Stimulated activated CD8-positive, alpha-beta memory T cell treated with anti-CD3 and anti-CD28 coated beads, Interleukin-15, amount 100 ng/mL, for 24 hours (primary cell): ENCODE measurements at places on chromosomes 2 and 18.

DNA sequence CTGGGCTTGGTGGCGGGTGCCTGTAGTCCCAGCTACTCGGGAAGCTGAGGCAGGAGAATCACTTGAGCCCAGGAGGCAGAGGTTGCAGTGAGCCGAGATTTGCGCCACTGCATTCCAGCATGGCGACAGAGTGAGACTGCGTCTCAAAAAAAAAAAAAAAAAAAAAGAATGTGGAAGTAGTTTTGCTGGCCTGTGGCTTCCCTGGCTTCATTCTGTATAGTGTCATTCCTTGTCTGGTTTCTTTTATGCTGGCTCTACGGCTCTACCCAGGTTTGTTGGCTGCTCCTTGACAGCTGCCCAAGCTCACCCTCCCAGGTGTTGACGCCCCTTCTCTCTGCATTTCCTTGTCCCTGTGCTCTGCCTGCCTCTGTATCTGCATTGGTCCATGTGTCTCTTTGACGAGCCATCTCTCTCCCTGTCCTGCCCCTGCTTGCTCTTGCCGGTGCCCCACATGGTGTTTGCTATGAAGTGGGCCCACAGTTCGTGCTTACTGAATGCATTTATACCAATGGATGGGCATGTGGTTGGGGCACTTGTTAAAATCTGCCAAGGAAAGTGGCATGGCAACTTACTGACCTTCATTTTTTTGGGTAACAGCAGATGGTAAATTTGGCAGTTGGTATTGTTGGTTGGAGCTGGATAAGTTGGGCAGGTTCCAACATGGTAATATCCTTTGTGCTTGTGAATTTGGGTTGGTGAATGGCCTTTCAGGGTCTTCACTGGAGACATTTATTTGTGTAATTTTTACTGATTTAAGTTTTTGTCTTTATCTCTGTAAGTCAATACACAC is 113.9 kb downstream of the MAP4K4 start:
- DNase-seq, result no peak

DNA sequence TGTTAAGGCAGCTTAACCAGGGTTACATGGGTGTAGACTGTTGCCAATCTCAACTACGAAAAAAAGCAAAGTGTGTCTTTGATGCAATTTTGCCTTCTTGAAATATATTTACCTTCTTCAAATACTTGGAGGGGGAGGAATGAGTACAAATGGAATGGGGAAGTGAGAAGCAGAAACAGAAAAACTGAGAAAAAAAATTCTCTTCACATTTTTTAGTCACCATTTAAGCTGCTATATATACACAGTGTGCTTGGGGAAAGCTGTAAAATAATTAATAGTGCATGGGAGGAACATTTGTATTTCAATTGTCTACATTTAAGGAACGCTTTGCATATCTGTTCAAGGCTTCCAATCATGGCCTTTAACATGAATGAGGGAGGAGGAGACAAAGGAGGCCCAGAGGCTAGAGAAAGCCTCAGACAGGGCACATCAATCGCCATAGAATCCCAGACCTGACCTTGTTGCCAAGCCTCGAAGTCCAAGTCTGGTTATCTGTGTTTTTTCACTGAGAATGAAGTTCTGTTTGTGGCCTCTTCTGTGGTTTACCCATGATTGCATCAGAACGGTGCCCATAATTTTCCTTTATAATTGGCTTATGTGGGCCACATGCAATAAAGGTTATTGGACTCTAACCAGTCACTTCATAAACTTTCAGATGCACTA is 158.6 kb downstream of the PIK3C3 start:
- DNase-seq, result no peak

- no peak for DNase-seq
Observed at GRCh38 chr2:216017365-216017764, 4.0 kb upstream of the MREG start.

DNA sequence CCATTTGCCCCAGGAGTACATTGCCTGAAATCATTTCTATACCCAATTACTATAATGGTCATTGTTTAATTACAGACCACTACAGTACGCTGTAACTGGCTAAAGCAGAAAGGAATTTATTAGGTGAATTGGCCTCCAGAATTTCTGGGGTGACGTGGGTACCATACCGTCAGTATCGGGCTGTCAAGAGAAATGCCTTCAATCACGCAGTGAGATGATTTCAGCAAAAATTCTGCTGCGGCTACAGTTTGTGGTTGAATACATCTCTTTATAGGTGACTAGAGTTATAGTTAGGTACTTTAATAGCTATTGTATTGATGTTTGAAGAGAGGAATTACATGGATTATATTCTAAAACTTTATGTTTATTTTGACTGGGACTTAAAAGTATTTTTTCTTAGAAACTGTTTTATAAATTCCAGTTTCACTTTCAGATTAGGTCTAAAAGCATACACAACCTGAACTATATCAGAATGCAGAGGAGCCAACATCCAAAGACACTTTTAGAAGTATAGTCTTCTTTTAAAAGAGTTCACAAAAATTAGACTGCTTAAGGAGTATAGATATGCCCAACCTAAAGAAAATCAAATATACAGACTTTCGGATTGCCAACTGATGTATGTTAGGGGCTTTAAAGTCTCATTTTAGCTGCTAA is 128.4 kb downstream of the TTC27 start:
- no peak for DNase-seq

GRCh38 chr2:53827398-53828175 is 32.2 kb downstream of the GPR75 start:
- DNase-seq, result no peak

DNA sequence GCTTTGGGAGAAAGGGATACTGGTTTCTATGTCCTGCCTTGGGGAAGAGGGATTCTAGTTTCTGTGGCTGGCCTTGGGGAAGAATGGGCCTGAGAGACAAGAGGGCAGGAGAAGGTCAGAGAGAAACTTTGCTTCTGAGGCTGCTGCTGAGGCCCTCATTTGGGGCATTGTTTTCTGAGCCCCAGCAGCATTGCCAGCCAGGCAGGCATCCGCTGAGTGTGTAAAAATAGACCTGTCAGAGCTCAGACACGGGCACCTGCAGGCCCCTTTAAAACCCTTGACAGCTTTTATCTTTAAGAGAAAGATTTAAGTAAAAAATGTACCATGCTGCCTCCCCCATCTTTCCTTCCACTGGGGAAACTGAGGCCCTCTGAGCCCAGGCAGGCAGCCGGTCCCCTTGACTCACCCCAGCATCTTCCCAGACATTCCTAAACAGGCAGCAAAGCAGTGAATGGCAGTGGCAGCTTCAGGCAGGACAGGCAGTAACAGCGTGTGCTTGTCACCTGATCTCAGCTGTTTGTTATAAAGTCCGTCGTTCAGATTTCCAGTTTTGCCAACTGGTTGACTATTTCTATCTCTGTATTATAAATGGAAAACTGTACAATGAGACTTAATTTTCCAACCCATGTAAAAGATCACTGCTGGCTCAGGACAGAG is 27.6 kb downstream of the MLPH start:
- no peak for DNase-seq

DNA sequence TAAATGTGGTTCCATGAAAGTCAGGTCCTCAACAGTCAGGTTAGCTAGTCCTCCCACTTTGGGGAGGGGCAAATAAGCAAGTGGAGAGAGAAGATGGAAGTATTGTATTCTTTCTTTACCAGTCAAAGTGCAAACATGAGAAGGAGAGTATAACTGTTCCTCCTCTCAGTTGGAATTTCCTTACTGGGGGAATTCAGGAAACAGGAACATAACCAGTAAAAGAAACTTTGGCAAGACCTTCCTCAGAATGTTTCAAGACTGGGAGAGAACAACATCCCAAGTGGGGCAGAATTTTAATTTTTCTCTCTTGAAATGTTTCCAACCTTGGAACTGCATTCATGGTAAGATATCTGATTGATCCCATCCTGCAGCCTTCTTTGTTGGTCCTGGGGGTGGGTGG is 552.4 kb upstream of the TNP1 start:
- DNase-seq, result no peak

DNA sequence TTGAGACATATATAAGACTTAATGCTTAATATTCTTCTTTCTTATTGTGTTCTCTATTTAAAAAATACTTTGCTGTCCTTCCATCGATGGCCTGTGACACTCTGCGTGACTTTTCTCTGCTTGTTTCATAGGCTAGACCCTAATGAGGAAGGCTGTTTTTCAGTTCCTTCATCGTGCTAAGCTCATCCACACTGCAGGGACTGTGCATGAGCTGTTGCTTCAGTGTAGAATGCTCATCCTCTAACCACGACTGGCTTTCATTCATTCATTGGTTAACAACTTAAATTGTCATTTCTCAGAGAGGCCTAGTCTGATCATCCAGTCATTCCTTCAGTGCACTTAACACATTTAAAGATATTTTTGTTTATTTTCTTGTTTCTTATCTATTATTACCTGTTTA is 134.4 kb downstream of the CCDC85A start:
- DNase-seq, result no peak

DNA sequence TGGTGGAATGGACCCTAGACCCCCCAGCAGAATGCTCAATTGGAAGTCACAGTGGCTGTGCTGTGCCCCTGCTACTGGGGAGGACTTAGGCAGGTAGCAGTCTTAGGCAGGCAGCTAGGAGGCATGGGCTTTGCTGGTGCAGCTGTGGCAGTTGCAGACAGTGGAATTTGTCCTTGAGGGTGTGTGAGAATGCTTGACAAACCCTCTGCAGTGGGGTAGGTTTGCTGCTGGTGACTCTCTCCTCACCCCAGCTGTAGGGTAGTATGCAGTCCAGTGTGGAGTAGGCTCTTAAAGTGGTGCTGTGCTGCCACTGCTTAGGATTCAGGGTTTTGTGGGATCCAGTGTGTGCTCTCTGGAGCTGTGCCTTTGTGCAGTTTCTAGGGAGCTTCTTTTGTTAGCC is 61.3 kb downstream of the NUP35 start:
- DNase-seq, result no peak

- no peak for DNase-seq
Observed at GRCh38 chr2:130759906-130760753, 4.8 kb downstream of the AMER3 start.

DNA sequence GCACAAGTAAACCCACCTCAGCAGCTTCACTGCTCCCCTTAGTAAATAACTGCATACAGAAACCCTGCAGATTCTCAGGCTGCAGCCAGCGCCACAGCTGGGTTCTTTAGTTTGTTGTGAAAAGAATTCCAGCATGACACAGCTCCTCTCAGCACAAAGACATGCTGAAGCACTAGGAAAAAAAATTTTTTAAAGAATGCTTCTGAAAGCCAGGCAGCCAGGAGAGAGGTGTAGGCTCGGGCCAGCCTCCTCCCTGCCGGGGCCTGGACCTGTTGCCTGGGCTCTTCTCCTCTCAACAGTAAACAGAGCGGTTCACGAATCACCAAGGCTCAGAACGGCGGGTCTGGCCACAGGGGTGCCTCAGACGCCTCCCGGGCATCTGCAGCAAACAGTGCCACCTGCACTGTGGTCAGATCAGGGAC is 95.7 kb upstream of the POU3F3 start:
- no peak for DNase-seq

- no peak for DNase-seq
Observed at GRCh38 chr18:26003817-26004216, 86.6 kb downstream of the SS18 start.

- no peak for DNase-seq
Observed at GRCh38 chr2:226431288-226431948, 368.2 kb downstream of the IRS1 start.

DNA sequence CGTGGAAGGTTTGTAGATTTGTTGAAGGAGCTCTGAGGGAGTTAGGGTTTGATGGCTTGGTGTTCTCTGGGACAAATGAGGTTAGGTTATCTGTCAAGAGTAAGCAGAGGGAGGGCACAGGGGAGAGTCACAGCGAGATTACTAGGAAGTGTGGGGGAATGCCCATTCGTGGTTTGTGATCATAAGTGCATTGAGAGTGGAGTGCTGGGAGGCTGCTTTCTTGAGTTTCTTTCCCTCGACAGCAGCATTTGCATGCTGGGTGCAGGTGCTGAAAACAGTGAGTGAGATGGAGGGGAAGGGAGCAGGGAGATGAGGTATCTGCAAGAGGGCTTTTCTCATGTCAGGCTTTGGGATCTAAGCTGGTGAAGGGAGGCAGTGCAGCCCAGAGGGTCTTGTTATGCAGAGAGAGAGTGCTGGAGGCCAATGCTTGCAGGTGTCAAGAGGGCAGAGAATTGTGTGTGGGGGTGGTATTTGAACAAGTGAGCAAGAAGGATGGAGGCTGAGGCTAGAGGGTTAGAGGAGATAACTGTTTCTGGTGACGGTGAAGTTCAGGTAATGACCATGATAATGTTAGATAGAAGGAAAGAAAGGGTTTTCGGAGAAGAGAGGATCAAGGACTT is 8.8 kb downstream of the RALB start:
- no peak for DNase-seq

GRCh38 chr2:164252568-164253287 is 368.6 kb downstream of the GRB14 start:
- no peak for DNase-seq

- no peak for DNase-seq
Observed at GRCh38 chr2:183078163-183078463, 434 bp upstream of the DUSP19 start.

- DNase-seq, result no peak
Observed at GRCh38 chr2:152189622-152190495, 14.3 kb upstream of the STAM2 start.

GRCh38 chr2:43376523-43377198 is 150.3 kb upstream of the ZFP36L2 start:
- DNase-seq, result no peak

GRCh38 chr2:26619521-26619951 is 21.6 kb downstream of the CIB4 start:
- no peak for DNase-seq

DNA sequence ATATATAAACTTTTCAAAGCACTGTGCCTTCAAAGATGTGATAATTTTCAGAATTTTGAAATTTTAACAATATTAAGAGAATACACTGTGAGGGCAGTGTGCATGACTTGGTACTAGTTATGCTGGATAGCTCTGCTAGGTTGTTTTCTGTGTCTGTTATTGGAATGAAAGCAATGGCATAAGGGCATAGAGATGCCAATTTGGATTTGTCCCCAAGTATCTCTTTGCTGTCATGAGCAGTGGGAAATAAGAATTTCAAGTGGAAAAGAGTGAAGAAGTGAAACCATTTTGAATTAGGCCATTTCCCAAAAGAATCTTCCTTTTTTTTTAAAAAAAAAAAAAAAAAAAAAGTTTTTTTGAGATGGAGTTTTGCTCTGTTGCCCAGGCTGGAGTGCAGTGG is 76.8 kb downstream of the SLC39A10 start:
- DNase-seq, result no peak

- DNase-seq, result no peak
Observed at GRCh38 chr2:175103191-175103590, 64.8 kb downstream of the ATF2 start.

DNA sequence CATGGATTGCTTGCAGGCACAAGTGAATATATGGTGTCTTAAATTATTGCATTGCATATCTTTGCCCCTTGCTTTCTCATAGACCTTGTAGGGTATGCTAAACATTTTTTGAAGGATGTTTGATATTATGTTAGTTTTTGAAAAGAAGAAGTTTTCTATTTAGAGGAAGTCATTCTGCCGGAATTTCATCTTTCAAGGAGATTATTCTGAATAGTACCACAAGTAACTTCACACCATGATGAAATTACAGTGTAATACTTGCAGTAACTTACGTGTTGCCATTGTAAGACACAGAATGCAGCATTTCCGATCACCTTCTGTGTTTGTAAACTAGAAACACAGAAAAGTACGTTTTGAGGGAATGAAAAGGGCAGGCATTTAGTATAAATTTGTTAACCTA is 71.9 kb downstream of the ACVR2A start:
- DNase-seq, result no peak
